ENCODE measurements at places on chromosomes 11 and 22.

DNA sequence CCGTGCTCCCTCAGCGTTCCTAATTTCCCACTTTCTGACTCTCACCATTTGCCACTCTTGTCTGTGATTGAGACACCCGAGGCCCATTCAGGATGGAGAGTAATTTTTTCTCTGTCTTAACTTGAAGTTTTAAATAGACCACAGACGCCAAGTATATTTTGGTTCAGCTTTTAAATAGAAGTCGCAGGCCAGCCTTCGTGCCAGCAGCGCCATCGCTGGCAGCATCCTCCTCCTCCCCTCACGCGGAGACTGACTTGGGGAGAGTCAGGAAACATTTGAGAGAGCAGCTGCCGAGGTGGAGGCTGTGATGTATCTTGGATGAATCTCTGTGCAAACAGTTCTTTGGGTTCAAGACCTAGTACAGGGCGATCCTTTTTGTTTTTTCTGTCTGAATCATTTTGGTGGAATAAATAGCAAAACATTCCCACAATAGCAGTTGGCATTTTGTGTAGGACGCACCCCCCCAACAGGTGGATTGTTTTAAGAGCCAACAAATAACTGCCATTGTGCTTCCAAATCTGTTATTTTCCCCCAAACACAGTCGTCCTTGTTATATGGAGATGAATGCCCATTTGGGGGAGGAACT, 889 bp upstream of the DMC1 start:
- ATAC-seq: peak; percentile 4

- no peak for ATAC-seq
Measured at GRCh38 chr11:1896923-1897322, 5.2 kb upstream of the PRR33 start.

GRCh38 chr11:2513441-2513840, 68.6 kb downstream of the KCNQ1 start:
- no peak for ATAC-seq

DNA sequence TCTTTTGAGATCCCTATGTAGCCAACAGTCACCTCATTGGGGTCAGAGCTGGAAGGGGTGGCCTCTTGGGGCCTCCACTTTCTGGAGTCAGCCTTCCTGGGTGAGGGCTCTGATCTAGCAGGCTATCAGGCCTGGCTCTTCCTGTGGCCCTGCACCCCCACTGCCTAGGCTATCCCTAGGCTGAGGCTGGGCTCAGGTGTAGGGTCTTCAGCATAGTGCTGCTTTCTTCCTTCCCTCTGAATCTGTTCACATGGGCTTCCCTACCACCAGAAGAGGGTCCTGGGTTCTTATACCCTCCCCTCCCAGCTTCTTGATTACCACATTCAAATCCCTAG, 456 bp upstream of the SPI1 start:
- ATAC-seq: no peak

- ATAC-seq: no peak
Measured at GRCh38 chr11:111846636-111847035, 24.7 kb downstream of the ALG9 start.

- no peak for ATAC-seq
Measured at GRCh38 chr22:22248878-22249277, 4.3 kb downstream of the VPREB1 start.

DNA sequence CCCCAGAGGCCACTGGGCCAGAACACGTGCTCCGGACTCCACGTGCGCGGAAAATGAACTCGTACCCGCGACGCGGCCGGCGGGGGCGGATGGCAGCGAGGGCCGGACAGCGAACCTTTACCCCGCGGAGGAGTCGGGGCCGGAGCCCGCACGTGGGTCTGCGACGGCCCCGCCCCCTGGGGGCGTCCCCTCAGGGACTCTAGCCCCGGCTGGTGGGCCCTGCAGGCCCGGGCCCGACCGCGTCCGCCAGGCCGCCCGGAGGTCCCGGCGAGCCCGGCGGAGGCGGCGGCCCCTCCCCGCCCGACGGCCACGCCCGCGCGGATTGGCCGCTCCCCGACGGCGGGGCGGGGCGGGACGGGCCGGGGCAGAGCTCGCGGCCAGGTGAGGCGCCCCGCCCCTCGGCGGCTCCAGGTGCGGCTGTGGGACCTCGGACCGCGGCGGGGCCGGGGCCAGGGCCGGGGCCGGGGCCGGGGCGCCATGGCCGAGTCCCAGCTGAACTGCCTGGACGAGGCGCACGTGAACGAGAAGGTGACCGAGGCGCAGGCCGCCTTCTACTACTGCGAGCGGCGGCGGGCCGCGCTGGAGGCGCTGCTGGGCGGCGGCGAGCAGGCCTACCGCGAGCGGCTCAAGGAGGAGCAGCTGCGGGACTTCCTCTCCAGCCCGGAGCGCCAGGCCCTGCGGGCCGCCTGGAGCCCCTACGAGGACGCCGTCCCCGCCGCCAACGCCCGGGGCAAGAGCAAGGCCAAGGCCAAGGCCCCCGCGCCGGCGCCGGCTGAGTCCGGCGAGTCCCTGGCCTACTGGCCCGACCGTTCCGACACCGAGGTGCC, at the start of gene FAM83F:
Gene FAM83F, plus strand, starts transcription at position 389 of the 827 bp plus-strand sequence. Its CDS starts 89 bp downstream, at position 478.
- peak; percentile 61 for ATAC-seq

- ATAC-seq: no peak
Measured at GRCh38 chr11:12556788-12557384, 117.3 kb upstream of the TEAD1 start.

GRCh38 chr11:66181632-66182315, 86.7 kb upstream of the RAB1B start:
- ATAC-seq: no peak

DNA sequence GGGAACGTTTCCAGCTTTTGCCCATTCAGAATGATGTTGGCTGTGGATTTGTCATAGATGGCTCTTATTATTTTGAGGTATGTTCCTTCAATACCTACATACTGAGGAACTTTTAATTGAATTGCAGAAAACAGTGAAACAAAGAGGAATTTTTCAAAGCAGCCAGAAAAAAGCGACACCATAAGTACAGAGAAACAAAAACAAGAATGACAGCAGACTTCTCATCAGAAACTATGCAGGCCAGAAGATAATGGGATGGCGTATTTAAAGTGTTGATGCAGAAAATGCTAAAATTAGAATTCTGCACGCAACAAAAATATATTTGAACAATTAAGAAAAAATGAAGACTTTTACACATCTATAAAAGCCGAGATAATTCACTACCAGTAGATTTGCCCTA, 95.4 kb upstream of the TIMP3 start:
- no peak for ATAC-seq

DNA sequence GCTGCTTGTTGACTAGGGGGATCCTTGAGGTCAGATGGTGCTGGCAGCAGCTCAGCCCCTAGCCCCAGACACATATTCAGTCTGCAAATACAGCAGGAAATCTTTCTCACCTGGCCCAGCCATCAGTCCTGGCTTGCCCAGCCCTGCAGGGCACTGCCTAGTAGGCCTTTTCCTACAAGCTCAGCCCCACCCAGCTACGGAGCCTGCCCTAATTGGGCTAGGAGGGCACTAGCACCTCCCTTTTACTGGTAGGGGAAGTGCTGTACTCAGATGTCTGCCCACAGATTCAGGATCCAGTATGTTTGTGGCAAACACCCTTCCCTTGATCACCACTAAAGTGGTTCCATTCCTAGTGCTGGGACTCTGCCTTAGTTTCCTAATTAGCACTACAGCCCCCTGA, 257.1 kb upstream of the CADM1 start:
- ATAC-seq: no peak

DNA sequence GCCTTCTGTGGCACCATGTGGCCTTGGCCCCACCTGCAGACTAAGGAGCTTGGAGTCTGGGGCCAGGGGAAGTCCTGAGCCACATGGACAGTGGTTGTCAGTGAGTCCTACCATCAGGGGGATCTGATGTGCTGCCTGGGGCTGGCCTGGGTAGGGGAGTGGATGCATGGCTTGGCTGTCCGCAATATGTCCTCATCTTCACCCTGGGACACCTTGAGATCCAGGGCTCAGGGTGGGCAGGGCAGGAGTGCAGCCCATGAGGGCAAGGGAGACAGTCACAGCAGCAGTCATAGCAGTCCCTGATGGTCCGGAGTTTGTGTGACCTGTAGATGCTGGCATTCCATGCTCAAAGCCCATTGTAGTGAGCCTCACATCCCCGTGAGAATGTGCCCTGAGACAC, 256.8 kb upstream of the B3GAT1 start:
- no peak for ATAC-seq

DNA sequence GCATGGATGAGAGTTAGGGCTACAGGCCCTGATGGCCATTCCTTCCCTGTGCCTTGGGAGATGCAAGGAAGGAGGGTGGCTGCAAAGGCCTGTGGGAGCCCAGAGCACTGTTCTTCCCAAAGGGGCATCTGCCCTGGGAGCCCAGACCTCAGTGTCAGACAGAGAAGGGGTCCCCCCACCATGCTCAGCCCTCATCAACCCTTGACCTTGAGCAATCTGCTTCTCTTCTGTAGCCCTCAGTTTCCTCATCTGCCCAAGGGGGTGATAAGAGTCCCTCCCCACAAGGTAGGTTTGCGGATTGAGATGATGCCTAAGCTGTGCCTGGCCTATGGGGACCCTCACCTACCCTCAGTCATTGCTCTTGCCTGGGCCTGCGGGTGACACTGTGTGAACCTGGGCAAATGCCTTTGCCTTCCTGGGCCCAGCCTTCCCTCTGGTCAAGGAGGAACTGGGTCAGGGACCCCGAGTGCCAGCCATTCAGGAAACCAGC, 47.5 kb downstream of the IGLL5 start:
- ATAC-seq: peak; percentile 10

GRCh38 chr22:50489363-50490243, 2.9 kb downstream of the MIOX start:
- no peak for ATAC-seq

DNA sequence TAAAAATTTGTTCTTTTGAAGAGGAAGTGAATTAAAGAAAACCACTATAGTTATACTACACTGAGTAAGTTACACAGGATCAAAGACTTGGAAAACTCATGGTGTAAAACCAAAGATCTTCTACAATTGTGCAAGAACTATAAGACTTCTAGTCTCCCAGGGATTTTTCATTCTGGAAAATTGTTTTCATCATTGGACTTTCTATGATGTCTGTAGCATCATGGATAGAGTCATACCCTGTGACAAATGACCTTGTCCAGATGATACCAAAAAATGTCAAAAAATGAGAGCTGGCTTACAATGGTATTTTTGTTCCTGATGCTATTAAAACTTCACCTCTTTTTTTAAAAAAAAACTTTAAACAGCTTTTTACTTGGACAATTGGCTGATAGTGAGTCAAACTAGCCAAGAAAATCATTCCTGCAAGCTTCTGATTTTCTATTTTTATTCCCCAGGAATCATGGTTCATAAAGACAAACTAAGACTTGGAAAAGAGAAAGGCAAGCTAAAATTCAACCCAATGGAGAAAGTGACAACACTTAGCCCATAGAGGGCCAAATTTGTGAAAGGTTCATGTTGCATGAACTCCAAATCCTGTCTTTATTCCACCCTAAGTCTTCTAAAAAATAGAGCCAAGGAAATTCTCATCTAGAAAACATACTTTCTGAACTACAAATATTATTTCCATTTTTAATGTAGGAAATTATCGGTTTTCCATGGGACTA, 30.7 kb downstream of the ME3 start:
- no peak for ATAC-seq

- no peak for ATAC-seq
Measured at GRCh38 chr11:117768506-117768905, 28.5 kb downstream of the DSCAML1 start.

- ATAC-seq: no peak
Measured at GRCh38 chr22:50285568-50286229, 15.5 kb upstream of the MAPK11 start.

DNA sequence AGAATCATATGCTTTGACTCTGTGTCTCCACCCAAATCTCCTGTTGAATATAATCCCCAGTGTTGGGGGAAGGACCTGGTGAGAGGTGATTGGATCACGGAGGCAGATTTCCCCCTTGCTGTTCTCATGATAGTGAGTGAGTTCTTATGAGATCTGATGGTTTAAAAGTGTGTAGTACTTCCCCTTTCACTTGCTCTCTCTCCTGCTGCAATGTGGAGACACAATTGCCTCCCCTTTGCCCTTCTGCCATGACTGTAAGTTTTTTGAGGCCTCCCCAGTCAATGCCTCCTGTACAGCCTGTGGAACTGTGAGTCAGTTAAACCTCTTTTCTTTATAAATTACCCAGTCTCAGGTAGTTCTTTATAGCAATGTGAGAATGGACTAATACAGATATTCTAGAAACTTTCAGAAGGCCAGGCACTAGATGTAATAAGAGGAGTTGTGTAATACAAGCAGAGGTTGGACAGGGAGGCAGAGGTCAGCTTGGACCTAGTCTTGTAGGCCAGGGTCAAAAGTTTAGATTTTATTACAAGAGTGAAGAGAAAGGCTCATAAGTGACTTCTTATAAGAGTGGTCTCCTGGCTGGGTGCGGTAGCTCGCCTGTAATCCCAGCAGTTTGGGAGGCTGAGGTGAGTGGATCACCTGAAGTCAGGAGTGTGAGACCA, 9.3 kb upstream of the SERPING1 start:
- ATAC-seq: no peak

- ATAC-seq: no peak
Measured at GRCh38 chr22:25006354-25006753, 53.8 kb downstream of the KIAA1671 start.

- no peak for ATAC-seq
Measured at GRCh38 chr11:57473285-57473841, 13.0 kb downstream of the RTN4RL2 start.

- ATAC-seq: no peak
Measured at GRCh38 chr11:121104312-121104762, 3.3 kb downstream of the TECTA start.

GRCh38 chr22:27372969-27373670, 428.4 kb downstream of the MN1 start:
- ATAC-seq: no peak

GRCh38 chr11:123519055-123519796, 89.2 kb downstream of the GRAMD1B start:
- no peak for ATAC-seq

- peak; percentile 92 for ATAC-seq
Measured at GRCh38 chr11:128599729-128600128, 12.4 kb upstream of the ETS1 start.

DNA sequence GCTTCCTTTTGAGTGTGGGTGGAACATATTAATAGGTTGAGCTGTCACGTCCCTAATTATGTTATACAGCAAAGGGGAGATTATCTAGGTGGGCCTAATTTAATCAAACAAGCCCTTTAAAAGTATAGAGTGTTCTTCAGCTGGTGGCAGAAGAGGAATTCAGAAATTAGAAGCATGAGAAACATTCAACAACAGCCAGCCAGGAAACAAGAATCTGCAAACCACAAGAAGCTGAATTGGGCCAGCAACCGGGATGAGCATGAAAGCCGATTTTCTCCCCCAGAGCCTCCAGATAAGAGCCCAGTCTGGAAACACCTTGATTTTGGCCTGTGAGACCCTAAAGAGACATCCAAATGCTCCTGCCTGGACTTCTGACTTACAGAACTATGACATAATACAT, 105.8 kb upstream of the LDLRAD3 start:
- ATAC-seq: no peak

- no peak for ATAC-seq
Measured at GRCh38 chr11:26048271-26048670, 283.7 kb upstream of the ANO3 start.

- no peak for ATAC-seq
Measured at GRCh38 chr22:32803020-32803737, 1.7 kb downstream of the TIMP3 start.

- no peak for ATAC-seq
Measured at GRCh38 chr11:26332572-26332915, 614 bp downstream of the ANO3 start.

GRCh38 chr11:121649798-121650197, 197.0 kb upstream of the SORL1-AS1 start:
- ATAC-seq: no peak
